ENCODE measurements at places on chromosomes 12 and 14. TPM values are rescaled to one million over a fixed set of nuclear protein-coding genes. Genes with fewer than 3 reads are reported as not detected.
A peak's percentile ranks its signal among the peaks of the same experiment; 100 is the strongest.

GRCh38 chr12:41466802-41467201 lies 278.7 kb downstream of the PDZRN4 start:
- DNase-seq, result no peak

- no peak for DNase-seq
Observed at GRCh38 chr12:64323476-64324225, 66.9 kb downstream of the C12orf56 start.

DNA sequence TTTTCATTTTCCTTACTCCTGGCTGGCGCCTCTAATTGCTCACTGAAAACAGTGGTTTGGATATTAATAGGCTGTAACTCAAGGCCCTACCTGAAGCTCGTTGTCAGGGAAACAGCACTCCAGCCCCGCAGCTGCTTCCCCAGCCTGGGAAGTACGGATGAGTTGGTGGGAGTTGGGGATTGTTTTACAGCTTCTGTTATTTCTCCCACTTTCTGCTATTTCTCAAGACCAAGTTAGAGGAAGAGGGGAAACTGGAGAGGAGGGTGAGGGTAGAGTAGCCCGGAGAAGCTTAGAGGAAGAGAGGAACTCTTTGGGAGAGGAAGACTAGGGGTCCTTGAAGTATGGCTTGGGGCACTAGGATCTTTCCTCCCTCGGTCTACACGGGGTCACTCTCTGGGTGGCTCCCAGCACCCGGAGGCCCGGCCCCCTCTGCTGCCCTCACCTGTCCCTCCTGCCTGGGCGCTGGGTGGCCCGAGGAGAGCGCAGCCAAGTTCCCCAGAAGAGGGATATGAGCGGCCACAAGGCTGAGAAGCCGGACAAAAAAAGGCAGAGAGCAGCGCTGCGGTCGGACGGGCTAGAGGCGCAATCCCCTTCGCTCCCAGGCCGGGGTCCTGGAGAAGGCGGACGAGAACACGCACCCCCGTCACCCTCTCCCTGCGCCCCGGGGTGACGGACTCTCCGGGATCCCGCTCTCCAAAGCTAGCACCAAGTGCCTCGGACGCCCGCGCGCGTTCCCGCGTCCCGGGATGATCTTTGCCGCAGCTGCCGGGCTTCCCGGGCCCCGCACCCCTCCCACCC lies 671 bp downstream of the SPTB start:
- peak; percentile 20 for DNase-seq

DNA sequence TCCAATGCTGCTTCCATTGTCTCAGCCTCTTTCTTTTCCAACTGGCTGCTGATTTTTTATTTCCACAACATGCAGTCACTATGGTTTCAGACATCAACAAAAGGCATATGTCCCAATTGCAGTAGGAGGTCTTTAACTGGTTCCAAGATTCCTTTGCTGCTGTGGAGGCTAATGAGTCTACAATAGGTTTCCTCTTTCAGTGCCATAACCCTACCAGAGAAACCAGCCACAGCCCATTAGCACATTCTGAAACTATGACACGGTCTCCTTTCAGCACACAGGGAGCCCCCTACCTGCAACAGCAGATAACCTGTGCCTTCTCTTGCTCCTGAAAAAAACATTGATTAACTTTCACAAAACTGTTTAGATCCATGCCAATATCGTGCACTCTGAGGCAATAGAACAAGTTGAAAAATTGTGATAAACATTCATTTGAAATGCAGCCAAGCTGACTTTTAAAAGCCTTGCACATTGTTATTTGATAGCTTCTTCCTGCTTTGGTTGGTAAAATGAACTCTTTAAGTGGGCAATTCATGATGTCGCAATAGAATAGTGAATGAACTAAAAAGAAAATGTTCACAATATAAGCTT lies 32.4 kb downstream of the PLEKHG7 start:
- DNase-seq, result no peak

DNA sequence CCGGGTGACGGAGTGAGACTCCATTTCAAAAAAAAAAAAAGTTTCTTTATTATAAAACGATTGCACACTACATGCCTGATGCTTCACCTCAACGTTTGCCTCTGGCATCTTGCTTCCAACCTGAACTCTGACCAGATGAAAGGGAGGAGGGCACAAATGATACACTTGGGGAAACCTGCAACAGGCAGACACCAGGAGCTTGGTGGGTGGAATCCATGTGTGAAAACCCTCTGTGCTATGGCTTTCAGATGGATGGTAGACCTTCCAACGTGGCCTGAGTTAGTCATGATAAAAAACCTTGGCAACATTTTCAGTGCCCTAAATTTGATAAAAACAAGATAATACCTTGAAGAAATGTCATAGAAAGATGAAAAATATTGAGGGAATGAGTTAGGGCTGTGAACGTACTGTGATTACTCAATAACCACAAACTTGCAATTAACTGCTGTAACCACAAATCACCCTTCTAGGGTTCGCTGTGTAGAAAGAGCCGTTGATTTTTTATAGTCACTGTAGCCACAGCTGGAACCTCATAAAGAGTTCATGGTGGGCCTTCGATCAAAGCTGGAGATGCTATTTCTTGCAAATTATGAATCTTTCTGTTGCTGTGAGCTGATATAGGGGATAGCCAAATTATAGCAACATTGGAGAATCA lies 26.1 kb upstream of the GZMB start:
- DNase-seq, result no peak

DNA sequence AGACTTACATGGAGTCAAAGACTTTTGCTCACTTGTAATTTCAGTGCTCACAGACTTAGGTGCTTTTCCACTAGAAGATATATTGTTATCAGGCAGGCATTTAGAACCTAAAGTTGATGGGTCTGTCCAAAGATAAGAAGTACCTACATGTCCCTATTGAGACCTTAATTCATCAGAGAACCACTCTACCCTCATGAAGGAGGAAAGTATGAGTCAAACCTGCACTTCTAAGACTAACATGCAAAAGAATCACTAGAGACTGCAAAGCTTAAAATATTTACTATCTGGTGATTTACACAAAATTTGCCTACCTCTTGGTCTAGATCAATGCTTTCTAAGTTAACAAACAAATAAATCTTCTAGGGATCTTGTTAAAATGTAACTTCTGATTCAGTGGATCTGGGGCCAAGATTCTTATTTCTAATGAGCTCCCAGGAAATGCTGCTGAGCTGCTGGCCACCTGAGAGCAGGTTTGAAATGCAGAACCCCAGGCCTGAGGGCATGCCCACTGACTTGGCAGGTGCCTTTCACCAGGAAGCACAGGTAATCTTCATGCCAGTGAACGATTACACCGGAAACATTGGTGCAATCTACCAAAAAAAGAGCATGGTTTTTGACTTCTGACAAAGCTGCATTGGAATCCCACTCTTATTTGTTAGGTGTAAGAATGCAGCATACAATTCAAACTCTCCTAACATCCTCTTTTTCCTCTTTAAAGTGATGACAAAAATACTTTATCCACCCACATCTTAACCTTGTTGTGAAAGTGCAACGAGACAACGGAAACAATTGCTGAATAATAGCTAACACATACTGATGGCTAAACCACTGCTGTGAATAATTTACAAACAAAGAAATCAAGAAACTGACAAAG lies 214.2 kb downstream of the ADAMTS20 start:
- no peak for DNase-seq

- peak; percentile 36 for DNase-seq
Observed at GRCh38 chr12:16385782-16386646, 38.6 kb downstream of the MGST1 start.

- DNase-seq, result no peak
Observed at GRCh38 chr14:74919421-74920165, 3.5 kb downstream of the RPS6KL1 start.

DNA sequence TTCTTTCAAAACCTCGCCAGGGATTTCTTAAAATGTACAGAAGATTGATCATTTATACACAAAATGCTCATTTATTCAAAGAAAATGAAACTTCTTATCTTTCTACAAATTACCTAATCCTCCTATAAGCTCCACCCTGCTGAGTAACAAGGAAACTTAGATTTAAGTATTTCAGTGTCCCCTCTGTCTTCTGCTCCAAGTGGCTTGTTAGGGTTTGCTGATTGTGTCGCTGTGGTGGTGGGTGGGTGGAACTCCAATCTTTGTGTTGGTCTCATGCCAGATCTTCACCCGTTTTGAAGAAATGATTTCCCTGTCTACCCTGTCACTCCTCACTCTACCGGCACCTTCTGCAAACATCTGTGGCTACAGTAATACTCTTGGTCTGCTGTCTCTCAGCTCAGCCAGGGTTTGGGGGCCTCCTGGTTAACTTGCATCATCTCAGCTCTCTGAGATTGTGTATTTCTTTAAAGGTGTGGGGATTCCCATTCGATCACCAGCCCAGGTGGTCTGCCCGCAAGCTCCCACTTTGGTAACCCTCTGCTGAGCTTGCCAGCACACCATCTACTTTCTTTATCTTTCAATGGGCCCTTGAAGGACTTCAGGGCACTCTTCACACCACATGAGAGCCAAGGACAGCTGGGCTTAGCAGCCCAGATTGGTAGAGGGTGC lies 73.8 kb downstream of the DRAM1 start:
- DNase-seq, result no peak

The AMHR2 gene
- not detected for total RNA-seq

GRCh38 chr14:63773504-63773903 lies 45.6 kb upstream of the SGPP1 start:
- DNase-seq, result no peak

GRCh38 chr14:38004610-38004879 lies 203.2 kb upstream of the SSTR1 start:
- no peak for DNase-seq

GRCh38 chr12:95548056-95548538 lies 3.2 kb downstream of the USP44 start:
- DNase-seq, result no peak

- DNase-seq, result no peak
Observed at GRCh38 chr14:34063470-34064164, 112.7 kb upstream of the EGLN3 start.

The YAF2 gene
- 18.4 TPM for total RNA-seq
